Activated CD4-positive, alpha-beta T cell treated with anti-CD3 and anti-CD28 coated beads, Interleukin-2, amount 10 ng/mL, durations not matched to agents 24 days and 14 days (primary cell): ENCODE measurements at places on chromosomes 3 and 15. TPM values are rescaled to one million over a fixed set of nuclear protein-coding genes. Genes with fewer than 3 reads are reported as not detected.

SLC35G2 gene
- total RNA-seq = 3.4 and 3.8 TPM in 2 replicates

ACAN gene
- total RNA-seq = not detected in 2 replicates

GRAMD1C gene
- not detected in 2 replicates for total RNA-seq

MYD88 gene
- total RNA-seq = 32.0 and 36.9 TPM in 2 replicates

ARHGEF26 gene
- total RNA-seq = 0.09 and 0.12 TPM in 2 replicates

CACNA2D2 gene
- total RNA-seq = 0.23 and 0.62 TPM in 2 replicates

VIPR1 gene
- total RNA-seq = 0.68 and 0.80 TPM in 2 replicates

CIDEC gene
- not detected in 2 replicates for total RNA-seq

MUC4 gene
- 0.68 and 0.90 TPM in 2 replicates for total RNA-seq

SLC22A13 gene
- 0.47 and 0.54 TPM in 2 replicates for total RNA-seq

ST8SIA2 gene
- not detected in 2 replicates for total RNA-seq

SAMMSON gene
- total RNA-seq = not detected in 2 replicates

SLC2A2 gene
- not detected in 2 replicates for total RNA-seq

CDCP1 gene
- total RNA-seq = 3.2 and 3.3 TPM in 2 replicates

C3orf49 gene
- total RNA-seq = not detected in 2 replicates

CCDC33 gene
- not detected in 2 replicates for total RNA-seq

CCR2 gene
- total RNA-seq = 6.1 and 6.8 TPM in 2 replicates

GATM gene
- total RNA-seq = 0.65 and 1.0 TPM in 2 replicates

MYLK gene
- total RNA-seq = 0.21 and 0.26 TPM in 2 replicates

CPEB1 gene
- 0.12 TPM in 1 of 2 replicates, not detected in the other for total RNA-seq

RAB6B gene
- total RNA-seq = 0.07 and 0.14 TPM in 2 replicates

DZIP1L gene
- 0.09 TPM in 1 of 2 replicates, not detected in the other for total RNA-seq

SMCO1 gene
- total RNA-seq = not detected in 2 replicates

HRG gene
- not detected in 2 replicates for total RNA-seq

ERICH6 gene
- not detected in 2 replicates for total RNA-seq

CPLX3 gene
- 0.09 TPM in 2 replicates for total RNA-seq

HIGD1A gene
- total RNA-seq = 88.6 and 91.6 TPM in 2 replicates

NRROS gene
- total RNA-seq = 38.2 and 39.0 TPM in 2 replicates

HCLS1 gene
- 210 and 216 TPM in 2 replicates for total RNA-seq

CD86 gene
- total RNA-seq = 1.4 TPM in 2 replicates

POLQ gene
- total RNA-seq = 30.3 and 31.0 TPM in 2 replicates

ACKR4 gene
- 0.26 and 0.58 TPM in 2 replicates for total RNA-seq

TSC22D2 gene
- 16.4 and 18.7 TPM in 2 replicates for total RNA-seq

APBA2 gene
- 1.8 and 1.9 TPM in 2 replicates for total RNA-seq

ADGRG7 gene
- total RNA-seq = not detected in 2 replicates

KIF23 gene
- 36.0 and 40.0 TPM in 2 replicates for total RNA-seq

FOXL2 gene
- not detected in 2 replicates for total RNA-seq

FRMD5 gene
- total RNA-seq = 0.09 TPM in 1 of 2 replicates, not detected in the other

MYEF2 gene
- 24.2 and 27.5 TPM in 2 replicates for total RNA-seq

TNFAIP8L3 gene
- 0.52 and 0.77 TPM in 2 replicates for total RNA-seq

POPDC2 gene
- total RNA-seq = 0.63 and 0.66 TPM in 2 replicates

SPESP1 gene
- total RNA-seq = 0.51 and 1.1 TPM in 2 replicates

CEMIP gene
- total RNA-seq = not detected in 2 replicates

TRPM1 gene
- total RNA-seq = not detected in 2 replicates

MAN2A2 gene
- total RNA-seq = 196 and 206 TPM in 2 replicates

SNUPN gene
- 33.7 and 34.5 TPM in 2 replicates for total RNA-seq

KCNMB2 gene
- not detected in 2 replicates for total RNA-seq

TMEM266 gene
- total RNA-seq = not detected in 2 replicates

PPM1M gene
- total RNA-seq = 48.3 and 49.2 TPM in 2 replicates

OR5K2 gene
- not detected in 2 replicates for total RNA-seq
